ENCODE measurements at places on chromosomes 5 and 9. TPM values are rescaled to one million over a fixed set of nuclear protein-coding genes. Genes with fewer than 3 reads are reported as not detected.

The MOB3B gene
- not detected for total RNA-seq

DNA sequence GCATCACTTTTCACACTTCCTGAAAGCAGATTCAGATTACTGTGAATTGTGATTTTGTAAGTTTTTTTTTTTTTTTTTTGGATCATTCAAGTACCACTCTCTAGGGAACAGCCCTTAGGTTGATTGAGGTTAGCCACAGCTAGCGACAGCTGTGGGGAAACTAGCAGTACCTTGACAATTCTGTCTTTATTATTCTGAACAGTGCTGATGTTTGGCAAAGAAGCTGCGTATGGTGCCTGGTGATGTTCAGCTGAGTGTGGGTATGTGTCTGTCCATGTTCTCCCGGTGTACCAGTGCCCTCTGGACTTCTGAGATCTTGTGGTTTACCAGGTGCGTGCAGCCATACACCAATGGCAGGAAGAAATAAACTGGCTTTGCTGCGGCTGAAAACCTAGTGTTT is 117.3 kb upstream of the PLPPR1 start:
- no peak for DNase-seq
- peaks cover 4% of the 10 kb centered on the region for H3K36me3 ChIP-seq
- H3K4me1 ChIP-seq: no peaks in the 10 kb centered on the region
- H3K27me3 ChIP-seq: no peaks in the 10 kb centered on the region
- no peak overlapping the region for H3K4me3 ChIP-seq

GRCh38 chr9:28539434-28540070 is 966.3 kb upstream of the C9orf72 start:
- H3K4me3 ChIP-seq: no peak overlapping the region
- H3K27ac ChIP-seq: no peak overlapping the region
- DNase-seq: no peak
- no peaks in the 10 kb centered on the region for H3K36me3 ChIP-seq

The CETN3 gene
- total RNA-seq: 28.4 TPM

DNA sequence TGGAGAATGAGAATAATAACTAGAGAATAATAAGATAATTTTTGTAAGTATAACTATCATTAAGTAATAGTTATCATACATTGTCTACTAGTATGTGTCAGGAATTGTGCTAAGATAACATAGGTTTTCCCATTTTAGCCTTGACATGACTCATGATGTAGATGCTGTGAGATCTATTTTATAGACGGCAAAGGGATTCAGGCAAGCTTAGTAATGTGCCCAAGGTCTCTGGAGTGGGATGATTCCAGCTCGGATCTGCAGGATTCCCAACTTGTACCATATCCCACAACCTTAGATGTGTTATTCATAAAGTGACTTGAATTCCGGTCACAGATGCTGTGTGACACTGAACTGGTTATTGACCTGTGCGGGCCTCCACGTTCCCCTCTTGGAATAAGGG is 51.5 kb downstream of the IL31RA start:
- H3K27me3 ChIP-seq: peaks cover 5% of the 10 kb centered on the region
- H3K4me1 ChIP-seq: peaks cover 22% of the 10 kb centered on the region
- peak; percentile 11 for DNase-seq
- no peak overlapping the region for H3K4me3 ChIP-seq
- no peaks in the 10 kb centered on the region for H3K36me3 ChIP-seq

GRCh38 chr9:93240891-93241334 is 57.0 kb downstream of the WNK2 start:
- H3K36me3 ChIP-seq: no peaks in the 10 kb centered on the region
- no peak overlapping the region for H3K27ac ChIP-seq
- H3K4me1 ChIP-seq: no peaks in the 10 kb centered on the region
- H3K27me3 ChIP-seq: peaks cover 46% of the 10 kb centered on the region
- DNase-seq: no peak

DNA sequence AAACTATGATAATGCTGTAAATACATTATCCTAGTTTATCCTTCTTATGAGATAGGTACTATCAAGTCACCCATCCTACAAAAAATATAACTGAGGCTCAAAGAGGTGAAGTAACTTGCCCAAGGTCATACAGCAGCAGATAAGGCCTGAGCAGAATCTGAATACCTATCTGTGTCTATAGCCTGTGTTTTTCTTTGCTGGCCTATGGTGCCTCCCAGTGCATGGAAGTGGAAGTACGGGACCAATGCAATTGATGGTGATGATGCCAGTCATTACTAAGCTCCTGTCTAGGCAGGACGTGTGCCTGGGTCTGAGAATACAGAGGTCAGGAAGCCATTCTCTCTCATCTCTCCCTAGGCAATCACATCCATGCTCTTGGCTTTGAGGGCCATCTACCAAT is 67.8 kb downstream of the FAT2 start:
- H3K4me1 ChIP-seq: no peaks in the 10 kb centered on the region
- H3K27me3 ChIP-seq: peaks cover 11% of the 10 kb centered on the region
- no peak overlapping the region for H3K4me3 ChIP-seq
- peak; percentile 54 for DNase-seq
- no peaks in the 10 kb centered on the region for H3K36me3 ChIP-seq

The COL27A1 gene
- total RNA-seq: 23.2 TPM

DNA sequence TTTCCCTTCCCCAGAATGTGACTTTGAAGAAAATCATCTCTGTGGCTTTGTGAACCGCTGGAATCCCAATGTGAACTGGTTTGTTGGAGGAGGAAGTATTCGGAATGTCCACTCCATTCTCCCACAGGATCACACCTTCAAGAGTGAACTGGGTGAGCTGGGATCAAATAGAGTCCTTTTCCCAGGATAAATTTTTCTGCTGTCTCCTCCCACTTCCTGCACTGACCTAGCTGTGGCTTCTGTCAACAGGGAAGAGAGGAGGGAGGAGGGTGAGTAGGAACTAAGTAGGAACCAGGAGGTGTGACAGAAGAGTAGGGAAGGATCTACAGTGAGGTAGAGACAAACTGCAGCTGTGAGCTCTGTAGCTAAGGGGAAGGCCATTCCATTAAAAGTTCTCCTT is 69.3 kb downstream of the MAMDC2 start:
- no peak overlapping the region for H3K4me3 ChIP-seq
- DNase-seq: no peak
- peaks cover 76% of the 10 kb centered on the region for H3K4me1 ChIP-seq
- H3K27ac ChIP-seq: peak overlapping the region; percentile 44
- no peaks in the 10 kb centered on the region for H3K27me3 ChIP-seq
- peaks cover 4% of the 10 kb centered on the region for H3K36me3 ChIP-seq

The SMIM32 gene
- not detected for total RNA-seq

DNA sequence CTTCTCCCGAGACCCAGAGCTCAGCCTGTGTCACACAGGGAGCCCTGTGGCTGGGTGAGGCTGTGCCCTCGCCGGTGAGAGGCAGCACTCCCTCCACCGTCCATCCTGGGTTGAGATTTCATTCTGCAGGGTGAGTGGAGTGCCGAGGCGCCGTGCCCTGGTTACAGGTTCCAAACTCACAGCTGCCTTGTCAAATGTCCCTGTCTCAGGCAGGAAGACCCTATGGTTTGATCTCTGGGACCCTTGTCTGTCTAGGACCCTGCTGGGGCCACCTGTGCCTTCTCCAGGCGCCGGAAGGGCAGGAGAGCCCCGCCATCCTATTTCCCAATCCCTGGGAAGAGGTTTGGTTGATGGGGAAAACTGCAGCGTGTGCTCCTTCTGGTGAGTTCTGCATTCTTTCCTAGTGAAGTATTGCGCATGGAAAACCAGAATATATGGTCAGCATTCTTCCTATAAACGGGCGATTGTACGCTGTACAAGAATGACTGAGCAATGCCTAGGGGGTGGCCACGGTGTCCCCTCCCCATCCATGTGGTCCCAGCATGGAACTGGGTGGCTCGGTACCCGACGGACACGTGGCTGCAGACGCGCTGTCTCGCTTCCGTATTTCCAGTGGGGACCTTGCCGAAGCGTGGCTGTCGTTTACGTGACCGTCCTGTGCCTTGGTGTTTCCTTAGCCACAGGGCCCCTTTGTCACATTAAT is 95.9 kb upstream of the COL5A1 start:
- H3K4me1 ChIP-seq: peaks cover 37% of the 10 kb centered on the region
- peak overlapping the region; percentile 51 for H3K4me3 ChIP-seq
- DNase-seq: peak; percentile 58
- peak overlapping the region; percentile 78 for H3K27ac ChIP-seq

DNA sequence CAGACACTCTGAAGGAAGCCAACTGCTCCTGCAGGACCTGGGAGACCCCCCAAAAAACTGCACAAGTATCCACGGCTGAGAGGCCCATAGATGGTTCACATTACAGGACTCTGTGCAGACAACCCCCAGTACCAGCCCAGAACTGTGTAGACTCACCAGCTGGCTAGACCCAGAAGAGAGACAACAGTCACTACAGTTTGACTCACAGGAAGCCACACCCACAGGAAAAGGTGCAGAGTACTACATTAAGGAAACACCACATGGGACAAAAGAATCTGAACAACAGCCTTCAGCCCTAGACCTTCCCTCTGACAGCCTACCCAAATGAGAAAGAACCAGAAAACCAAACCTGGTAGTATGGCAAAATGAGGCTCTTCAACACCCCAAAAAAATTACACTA is 281.2 kb upstream of the RGMB start:
- peaks cover 11% of the 10 kb centered on the region for H3K36me3 ChIP-seq
- H3K27me3 ChIP-seq: peaks cover 2% of the 10 kb centered on the region
- no peak overlapping the region for H3K27ac ChIP-seq
- DNase-seq: no peak

- DNase-seq: no peak
- H3K4me1 ChIP-seq: no peaks in the 10 kb centered on the region
- H3K27ac ChIP-seq: no peak overlapping the region
- H3K27me3 ChIP-seq: peaks cover 25% of the 10 kb centered on the region
- H3K4me3 ChIP-seq: no peak overlapping the region
- H3K36me3 ChIP-seq: no peaks in the 10 kb centered on the region
These were observed 24.7 kb upstream of the TNFSF15 start for GRCh38 chr9:114830546-114830945.

The DRD1 gene
- total RNA-seq: not detected

DNA sequence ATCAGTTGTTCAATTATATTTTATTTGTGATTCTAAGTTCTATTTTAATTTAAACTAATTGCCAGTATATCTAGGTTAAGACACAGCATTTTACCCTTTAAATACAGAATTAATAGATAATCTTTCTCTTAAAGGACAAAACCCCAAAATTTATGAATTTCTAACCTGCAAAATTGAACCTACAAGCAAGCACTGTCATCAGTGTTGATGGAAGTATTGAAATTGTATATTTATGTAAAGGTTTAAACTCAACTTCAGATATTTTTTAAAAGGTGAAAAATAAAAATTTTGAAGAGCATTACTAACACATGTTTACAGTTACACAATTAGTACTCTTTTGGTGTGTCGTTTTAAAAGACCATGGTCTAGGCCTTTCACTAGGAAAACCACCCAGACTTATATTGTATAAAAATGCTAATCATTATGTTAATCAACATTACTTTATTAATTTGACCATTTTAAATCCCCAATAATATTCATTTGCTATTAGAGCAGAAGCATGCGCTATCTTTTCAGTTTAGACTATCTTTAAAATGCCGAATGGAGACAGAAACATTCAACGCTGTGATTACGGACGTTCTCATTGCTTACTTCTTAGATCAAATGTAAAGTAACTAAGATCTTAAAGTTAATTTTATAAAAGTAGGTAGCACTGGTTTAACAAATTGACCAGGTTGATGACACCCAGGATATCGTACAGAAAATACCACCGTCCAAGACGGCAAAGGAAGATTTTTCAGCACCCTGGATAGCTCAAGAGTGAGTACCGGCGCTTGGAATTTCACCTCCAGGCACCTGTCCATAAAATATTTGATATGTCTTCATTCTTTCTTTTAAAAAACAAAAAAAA is 3.2 kb downstream of the OTP start:
- no peak for DNase-seq
- H3K36me3 ChIP-seq: 0 out of 2 replicates have a peak, but pooled peaks cover 4% of the 10 kb centered on the region
- no peak overlapping the region for H3K4me3 ChIP-seq
- H3K4me1 ChIP-seq: peaks cover 15% of the 10 kb centered on the region

DNA sequence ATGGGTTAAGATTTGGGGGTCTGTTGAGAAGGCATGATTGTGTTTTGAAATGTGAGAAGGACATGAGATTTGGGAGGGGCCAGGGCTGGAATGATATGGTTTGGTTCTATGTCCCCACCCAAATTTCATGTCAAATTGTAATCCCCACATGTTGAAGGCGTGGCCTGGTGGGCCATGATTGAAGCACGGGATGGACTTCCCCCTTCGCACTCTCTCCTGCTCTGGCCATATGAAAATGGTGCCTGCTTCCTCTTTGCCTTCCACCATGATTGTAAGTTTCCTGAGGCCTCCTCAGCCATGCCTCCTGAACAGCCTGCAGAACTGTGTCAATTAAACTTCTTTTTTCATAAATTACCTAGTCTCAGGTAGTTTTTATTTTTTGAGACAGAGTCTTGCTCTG is 14.7 kb upstream of the NOTCH1 start:
- peaks cover 29% of the 10 kb centered on the region for H3K4me1 ChIP-seq
- H3K36me3 ChIP-seq: peaks cover 6% of the 10 kb centered on the region
- DNase-seq: no peak
- no peaks in the 10 kb centered on the region for H3K27me3 ChIP-seq

The PPP3R2 gene
- total RNA-seq: not detected

The HAND1 gene
- not detected for total RNA-seq

The SHISAL2B gene
- not detected for total RNA-seq

- no peak overlapping the region for H3K4me3 ChIP-seq
- H3K27ac ChIP-seq: no peak overlapping the region
- no peaks in the 10 kb centered on the region for H3K4me1 ChIP-seq
- H3K27me3 ChIP-seq: no peaks in the 10 kb centered on the region
- no peak for DNase-seq
These were observed 500.7 kb downstream of the CDH12 start for GRCh38 chr5:22352493-22352892.

- H3K27me3 ChIP-seq: peaks cover 2% of the 10 kb centered on the region
- H3K4me1 ChIP-seq: peaks cover 56% of the 10 kb centered on the region
- no peak for DNase-seq
- H3K4me3 ChIP-seq: peak overlapping the region; percentile 93
These were observed 2.5 kb downstream of the SEMA5A start for GRCh38 chr5:9543311-9543920.

The ORM2 gene
- not detected for total RNA-seq

DNA sequence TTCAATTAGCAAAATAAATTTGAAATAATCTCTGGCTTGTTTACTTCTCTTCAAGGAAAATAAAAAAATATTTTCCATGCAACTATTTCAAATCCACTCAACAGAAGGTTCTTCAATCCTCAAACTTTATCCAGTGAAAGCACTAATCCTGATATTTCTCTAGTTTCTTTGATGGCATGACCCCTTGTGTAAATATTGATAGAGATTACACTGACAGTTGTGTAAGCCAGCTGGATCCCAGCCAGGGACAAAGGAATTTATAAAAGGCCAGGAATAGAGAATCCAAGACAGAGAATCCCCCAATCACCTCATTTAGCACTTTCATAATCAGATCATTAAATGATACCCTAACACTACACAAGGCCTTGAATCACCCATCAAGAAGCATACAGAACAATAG is 135.2 kb downstream of the GNA14 start:
- H3K27me3 ChIP-seq: peaks cover 13% of the 10 kb centered on the region
- no peak overlapping the region for H3K27ac ChIP-seq
- DNase-seq: no peak
- peaks cover 12% of the 10 kb centered on the region for H3K4me1 ChIP-seq

- H3K36me3 ChIP-seq: no peaks in the 10 kb centered on the region
- peaks cover 24% of the 10 kb centered on the region for H3K4me1 ChIP-seq
- peak overlapping the region; percentile 0 for H3K27ac ChIP-seq
- DNase-seq: peak; percentile 72
- H3K27me3 ChIP-seq: peaks cover 22% of the 10 kb centered on the region
These were observed 18.6 kb downstream of the C9orf57 start for GRCh38 chr9:72041775-72042194.

Data from HFFc6 (cell line).